ENCODE measurements at places on chromosomes 3 and 15. TPM values are rescaled to one million over a fixed set of nuclear protein-coding genes. Genes with fewer than 3 reads are reported as not detected.

The CIAO2A gene
- 193 TPM for polyA plus RNA-seq

The TMEM207 gene
- polyA plus RNA-seq = 1.5 TPM

The SKOR1 gene
- polyA plus RNA-seq = 0.52 TPM

The TUSC7 gene
- 0.17 TPM for polyA plus RNA-seq

The PLSCR1 gene
- 44.9 TPM for polyA plus RNA-seq

All from hepatocyte (in vitro differentiated cells).